WTC11 (cell line): ENCODE measurements at places on chromosomes 16 and 17.

- DNase-seq = no peak
Measured at GRCh38 chr16:29158785-29159184, 173.9 kb downstream of the LAT start.

- DNase-seq = no peak
Measured at GRCh38 chr17:29393436-29393835, 3.3 kb downstream of the TAOK1 start.

DNA sequence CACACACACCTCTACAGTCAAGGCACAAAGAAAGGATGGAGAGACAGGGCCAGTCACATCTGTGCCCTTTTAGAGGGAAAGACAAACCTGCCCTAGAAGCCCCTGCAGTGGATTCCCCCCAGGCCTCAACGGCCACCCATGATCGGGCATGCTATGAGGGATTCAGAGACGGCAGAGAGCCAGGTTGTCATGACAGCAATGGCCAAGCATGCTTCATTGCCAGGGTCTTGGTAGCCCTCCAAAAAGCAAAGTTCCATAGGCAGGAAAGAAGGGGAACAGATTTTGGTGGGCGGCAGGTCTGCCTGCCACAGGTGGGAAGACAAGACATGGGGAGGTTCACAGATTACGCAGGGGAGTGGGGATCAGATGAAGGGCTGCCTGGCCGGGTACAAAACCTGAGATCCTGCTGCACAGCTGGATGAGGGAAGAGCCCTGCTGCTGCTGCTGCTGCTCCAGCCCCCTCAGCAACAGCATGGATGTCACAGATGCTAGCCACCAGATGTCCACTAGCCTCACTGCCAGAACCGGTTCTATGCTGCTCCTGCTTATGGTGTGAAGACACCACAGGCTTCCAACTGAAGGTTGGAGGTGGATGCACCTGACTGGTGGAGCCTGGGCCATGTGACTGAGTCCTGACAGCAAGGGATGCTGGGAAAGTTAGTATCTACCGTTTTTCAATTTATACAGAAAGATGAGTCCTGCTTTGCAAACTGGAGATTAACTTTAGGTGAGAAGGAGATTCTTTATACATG is 17.8 kb downstream of the ACTG1 start:
- DNase-seq = no peak

- DNase-seq = no peak
Measured at GRCh38 chr17:16398270-16399267, 16.8 kb upstream of the TRPV2 start.

- DNase-seq = no peak
Measured at GRCh38 chr16:89363621-89364393, 126.6 kb downstream of the ANKRD11 start.

- no peak for DNase-seq
Measured at GRCh38 chr16:22614271-22614947, 103.7 kb downstream of the NPIPB5 start.

GRCh38 chr17:81095383-81095762 is 60.4 kb downstream of the BAIAP2 start:
- DNase-seq = no peak

- no peak for DNase-seq
Measured at GRCh38 chr16:10637337-10638037, 57.1 kb upstream of the EMP2 start.

DNA sequence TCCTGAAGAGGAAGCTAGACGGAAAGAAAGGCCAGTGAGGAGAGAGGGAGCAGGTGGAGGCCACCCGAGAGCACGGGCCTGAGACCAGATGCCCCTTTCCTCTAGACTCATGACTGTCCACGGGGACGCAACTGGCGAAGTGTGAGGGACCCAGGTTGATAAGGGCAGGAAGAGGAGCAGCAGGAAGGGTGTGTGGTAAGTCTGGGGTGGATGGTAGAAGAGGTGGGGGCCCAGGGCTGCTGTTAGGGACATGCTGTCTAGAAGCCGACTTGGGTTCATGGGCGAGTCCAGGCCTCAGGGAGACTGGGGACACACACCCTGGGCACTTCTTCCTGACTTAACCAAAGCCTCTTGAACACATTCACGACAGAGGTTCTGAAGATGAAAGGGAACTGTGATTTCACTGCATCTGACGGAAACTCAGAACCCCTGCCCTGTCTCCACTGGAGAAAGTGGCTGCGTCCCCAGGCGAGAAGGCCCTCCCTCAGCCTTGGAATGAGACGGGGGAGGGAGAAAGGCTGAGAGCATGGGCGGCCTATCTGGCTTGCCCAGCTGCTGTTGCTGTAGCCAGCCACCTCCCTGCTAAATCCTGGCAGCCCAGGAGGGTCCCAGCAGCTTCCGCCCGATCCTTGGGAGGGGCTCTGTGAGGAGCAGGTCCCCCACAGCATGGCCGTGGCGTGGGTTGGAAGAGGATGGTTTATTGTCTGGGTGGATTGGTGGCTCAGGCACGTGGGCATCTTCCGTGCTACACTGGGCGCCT is 6.0 kb downstream of the HIC1 start:
- no peak for DNase-seq

DNA sequence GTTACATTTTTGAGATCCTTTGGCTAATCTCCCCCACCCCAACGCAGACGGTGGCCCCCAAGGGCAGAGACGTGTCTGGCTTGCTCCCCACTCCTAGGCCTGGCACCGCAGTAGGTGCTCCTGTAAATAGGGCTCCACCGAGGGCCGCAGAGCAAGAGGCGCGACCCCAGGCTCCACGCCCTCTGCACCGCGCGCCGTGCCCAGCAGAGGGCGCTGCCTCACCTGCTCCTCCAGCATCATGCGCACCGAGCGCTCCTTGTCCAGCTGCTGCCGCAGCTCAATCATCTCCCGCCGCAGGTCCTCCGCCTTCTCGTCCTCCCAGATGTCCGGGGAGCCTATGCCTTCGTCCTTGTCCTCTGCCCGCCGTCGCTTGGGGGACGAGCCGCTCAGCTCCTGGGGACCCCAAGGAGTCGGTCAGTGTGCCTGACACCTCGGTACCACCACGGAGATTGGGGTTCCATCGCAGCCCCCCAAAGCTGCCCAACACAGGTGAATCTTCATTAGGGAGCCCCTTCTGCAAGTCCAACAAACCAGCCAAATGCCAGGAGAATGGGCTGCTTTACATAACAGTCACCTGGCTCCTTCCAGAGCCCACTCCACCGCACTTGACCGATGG is 11.2 kb downstream of the TFAP4 start:
- DNase-seq = peak; percentile 90

DNA sequence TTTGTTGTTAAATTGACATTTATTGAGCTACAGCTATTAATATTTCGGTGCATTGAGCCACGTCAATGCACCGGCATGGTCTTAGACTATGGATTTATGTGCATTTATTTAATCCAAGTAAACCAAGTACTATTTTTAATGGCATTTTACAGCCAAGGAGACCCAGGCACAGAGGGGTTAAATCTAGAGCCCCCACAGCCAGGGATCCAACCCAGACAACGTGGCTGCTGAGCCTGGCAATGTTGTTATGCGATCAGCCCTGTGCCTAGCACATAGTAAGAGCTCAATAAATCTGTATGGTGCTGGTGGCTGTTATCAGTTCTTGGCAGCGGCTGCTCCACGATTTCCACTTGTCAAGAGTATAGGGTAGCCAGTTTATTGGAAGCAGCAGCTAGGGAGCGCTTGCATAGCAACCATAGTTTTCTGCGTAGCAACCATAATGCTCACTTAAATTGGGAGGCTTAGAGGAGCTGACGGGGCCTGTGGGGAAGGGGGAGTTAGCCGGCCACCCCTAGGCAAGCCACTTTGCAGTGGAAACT is 541 bp upstream of the RBBP6 start:
- DNase-seq = no peak

DNA sequence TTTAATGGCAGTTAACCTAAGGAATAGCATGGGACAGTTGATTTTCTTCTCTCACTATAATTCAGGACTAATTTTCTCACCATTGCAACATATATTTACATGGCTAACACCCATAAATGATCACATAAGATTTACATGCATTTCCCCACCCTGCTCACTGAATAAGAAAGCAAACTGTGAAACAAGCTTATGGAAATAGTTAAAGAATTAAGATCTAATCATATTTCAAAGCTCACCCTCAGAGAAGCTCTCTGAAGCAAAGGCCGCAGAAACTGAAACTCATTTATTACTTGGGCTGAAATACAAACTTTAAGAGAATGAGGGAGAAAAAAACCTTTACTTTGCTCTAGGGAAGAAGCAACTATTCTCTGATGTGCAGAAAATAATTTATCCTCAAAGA is 218.7 kb upstream of the AXIN2 start:
- DNase-seq = no peak

GRCh38 chr17:79667121-79667715 is 56.4 kb upstream of the RBFOX3 start:
- no peak for DNase-seq

- DNase-seq = no peak
Measured at GRCh38 chr17:10042589-10043244, 137.6 kb upstream of the RCVRN start.

DNA sequence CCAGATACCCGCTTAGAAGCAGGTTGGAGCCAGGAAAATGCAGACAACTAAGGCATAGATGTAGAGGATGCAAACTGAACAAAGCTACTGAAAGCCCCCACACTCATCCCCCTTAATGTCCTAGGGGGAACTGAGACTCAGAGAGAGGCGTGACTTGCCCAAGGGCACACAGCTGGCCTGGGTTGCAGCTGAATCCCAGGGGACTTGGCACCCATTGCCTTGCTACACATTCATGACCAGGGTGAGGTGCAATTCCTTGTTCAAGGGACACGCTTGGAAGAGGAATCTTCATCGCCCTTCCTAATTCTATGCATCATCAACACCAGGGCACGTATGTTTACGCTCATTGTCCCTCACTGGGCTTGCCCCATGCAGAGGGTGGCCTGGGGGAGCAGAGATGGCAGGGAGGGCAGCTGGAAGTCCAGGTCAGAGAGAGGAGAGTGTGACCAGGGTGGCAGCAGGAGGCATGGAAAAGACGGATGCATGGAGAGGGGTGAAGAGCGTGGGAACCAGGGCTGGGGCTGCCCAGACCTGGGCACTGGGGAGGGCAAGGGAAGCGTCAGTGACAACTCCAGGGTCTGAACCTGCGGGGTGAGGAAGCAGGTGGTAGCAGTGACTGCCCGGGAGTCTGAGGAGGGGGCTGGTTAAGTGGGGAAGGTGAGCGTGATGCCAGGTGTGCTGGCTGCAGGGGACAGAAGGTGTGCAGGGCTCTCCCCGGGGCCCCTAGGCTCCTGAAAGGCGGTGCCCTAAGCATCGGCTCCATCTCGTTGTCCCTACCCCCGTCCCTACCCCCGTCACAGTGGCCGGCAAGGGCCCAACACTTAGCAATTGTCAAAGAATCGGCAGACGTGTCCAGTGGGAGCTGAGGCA is 267.1 kb upstream of the TNRC6C start:
- no peak for DNase-seq

DNA sequence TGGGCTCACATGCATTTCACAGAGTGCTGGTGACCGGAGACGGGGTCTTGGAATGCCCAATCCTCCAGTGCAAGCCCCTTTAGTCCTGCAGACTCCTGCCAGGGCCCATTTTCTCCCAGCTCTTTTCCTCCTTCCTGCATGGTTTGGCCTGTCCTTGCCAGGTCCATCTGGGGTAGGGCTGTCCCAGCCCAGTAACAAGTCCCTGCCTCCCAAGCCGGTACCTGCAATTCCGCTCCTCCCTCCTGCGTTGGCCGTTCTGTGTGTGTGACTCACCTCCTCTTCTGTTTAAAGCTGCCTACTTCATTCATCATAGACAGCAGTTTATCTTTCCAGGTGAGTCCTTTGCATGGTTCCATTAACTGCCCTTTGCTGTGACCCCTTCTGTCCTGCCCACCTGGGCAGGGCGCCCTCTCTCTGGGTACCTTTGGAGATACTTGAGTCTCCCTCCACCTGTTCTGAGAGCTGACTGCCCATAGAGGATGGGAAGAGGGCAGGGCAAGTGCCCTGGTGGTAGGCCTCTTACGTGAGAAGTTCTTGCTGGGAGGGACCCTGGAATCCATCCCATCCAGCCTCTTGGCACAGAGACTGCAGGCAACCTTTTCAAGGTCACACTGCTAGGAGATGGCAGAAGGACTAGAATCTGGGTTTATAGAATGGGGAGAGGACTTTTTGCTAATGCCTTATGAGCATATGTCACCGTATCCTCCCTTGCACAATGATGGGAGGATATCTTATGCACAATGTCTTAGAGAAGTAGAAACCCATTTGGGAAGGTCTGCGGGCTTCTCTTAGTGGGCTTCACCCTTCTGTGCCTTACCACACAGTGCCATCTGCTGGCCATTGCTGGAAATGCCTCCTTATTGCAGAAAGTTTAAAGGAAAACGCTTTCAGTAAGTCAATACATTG is 29.7 kb upstream of the LGALS9 start:
- peak; percentile 90 for DNase-seq

- no peak for DNase-seq
Measured at GRCh38 chr17:5049314-5049841, 14.2 kb upstream of the SLC52A1 start.

DNA sequence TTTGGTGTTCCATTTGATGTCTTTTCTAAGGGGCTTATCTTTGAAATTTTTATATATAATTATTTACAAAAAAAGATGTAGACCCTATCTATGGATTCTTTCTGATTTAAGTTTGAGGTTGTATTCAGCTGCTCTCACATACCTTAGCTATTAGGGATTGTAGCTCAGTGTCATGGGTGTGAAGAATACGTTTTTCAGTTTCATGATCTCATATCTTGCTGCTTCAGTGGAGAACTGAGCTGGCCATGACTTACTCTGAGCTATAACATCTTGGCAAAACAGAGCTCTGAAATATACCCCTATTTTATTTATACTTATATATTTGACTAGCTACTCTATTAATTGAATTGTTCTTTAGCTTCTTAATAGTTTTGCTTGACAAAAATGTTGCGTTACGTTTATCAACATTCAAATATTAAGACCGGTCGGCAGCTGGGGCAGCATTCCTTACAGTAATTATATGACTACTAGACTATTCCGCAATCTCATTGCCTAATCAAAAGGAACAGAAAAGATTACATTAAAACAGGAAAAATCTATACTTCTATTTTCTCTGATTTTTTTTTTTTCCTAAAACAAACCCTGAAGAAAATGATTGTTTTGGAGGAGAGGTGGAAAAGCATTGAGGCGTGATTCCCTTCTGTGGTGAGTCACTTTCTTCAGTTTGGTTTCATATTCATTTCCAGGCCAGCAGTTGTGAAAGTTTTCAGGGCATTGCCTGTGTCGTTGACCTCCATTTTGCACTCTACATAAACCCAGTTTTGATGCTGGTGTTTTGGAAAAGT is 24.1 kb upstream of the KRT24 start:
- no peak for DNase-seq

DNA sequence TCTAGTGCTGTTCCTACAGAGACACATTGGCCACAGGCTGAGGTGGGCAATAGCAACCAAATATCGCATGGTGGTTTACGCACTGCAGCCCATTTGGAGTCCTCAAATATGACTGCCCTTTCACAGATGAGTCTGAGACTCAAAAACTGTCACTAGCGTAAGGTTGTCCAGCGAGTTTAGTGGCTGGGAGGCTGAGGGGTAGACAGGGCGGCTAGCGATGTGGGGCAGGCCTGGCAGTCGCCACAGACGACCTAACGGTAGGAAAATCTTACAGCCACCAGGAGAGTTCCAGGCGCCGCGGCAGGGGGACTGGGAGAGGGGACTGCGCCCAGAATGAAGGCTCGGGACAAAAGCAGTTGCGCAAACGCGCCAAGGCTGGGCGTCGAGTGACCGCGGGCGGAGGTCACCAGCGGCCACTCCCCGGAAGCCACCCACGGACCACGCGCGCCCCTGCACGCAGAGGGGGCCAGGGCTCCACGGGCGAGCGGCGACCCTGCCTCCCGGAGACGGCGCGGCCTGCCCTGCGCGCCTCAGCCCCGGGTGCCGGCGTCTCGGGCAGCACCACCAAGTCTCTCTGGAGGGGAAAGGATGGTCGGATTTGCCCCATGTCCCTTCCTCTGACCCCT is 699 bp upstream of the MAP1LC3B start:
- peak; percentile 59 for DNase-seq

GRCh38 chr17:78692460-78693010 is 89.5 kb downstream of the CYTH1 start:
- DNase-seq = no peak

- no peak for DNase-seq
Measured at GRCh38 chr16:71255721-71256120, 25.2 kb upstream of the HYDIN start.
